ENCODE measurements at places on chromosomes 5 and 9.

GRCh38 chr9:75238311-75238976, 150.1 kb downstream of the OSTF1 start:
- DNase-seq = peak; percentile 8

GRCh38 chr5:126355940-126356339, 67.3 kb upstream of the GRAMD2B start:
- no peak for DNase-seq

- no peak for DNase-seq
Observed at GRCh38 chr9:129463477-129463876, 157.4 kb downstream of the C9orf50 start.

GRCh38 chr5:161925960-161926359, 78.0 kb downstream of the GABRA1 start:
- no peak for DNase-seq

- peak; percentile 67 for DNase-seq
Observed at GRCh38 chr9:89969156-89969675, 364.4 kb downstream of the GADD45G start.

DNA sequence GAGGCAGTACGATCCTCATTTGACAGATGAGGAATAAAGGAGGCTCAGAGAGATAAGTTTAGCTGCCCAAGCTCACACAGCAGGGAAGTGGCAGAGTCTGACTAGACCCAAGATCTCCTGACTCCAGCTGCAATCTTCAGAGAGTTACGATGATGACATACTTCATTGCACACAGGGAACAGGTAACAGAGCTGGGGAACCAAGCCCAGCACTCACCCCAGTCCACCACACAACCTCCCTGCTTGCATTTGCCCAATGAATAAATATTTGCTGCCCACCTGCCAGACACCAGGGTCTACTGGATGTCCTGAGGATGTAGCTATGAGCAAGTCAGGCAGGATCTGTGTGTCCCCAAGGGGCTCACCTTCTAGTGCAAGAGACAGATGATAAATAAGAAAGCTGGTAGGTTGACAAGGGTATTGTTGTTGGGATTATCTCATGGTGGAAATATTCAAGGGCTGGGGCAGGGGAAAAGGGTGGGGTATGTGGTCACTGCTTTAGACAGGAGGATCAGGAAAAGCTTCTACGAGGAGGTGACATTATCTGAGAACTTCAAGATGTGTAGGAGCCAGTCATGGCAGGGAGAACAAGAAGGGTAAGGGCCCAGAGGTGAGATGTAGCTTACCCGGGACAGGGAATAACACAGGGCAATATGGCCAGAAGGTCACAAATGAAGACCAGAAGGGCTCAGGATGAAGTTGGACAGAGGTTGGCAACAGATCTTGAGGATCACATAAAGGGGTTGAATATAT, 28.6 kb upstream of the CPEB4 start:
- DNase-seq = no peak

GRCh38 chr5:131628990-131629389, 6.0 kb downstream of the RAPGEF6 start:
- DNase-seq = no peak

- DNase-seq = peak; percentile 3
Observed at GRCh38 chr5:52915176-52915875, 73.8 kb upstream of the ITGA2 start.

GRCh38 chr9:132439153-132439552, 29.1 kb downstream of the CFAP77 start:
- no peak for DNase-seq

GRCh38 chr5:122880749-122881148, 35.3 kb downstream of the SNX24 start:
- no peak for DNase-seq

GRCh38 chr5:128228008-128228407, 144.4 kb downstream of the SLC12A2 start:
- DNase-seq = peak; percentile 46

DNA sequence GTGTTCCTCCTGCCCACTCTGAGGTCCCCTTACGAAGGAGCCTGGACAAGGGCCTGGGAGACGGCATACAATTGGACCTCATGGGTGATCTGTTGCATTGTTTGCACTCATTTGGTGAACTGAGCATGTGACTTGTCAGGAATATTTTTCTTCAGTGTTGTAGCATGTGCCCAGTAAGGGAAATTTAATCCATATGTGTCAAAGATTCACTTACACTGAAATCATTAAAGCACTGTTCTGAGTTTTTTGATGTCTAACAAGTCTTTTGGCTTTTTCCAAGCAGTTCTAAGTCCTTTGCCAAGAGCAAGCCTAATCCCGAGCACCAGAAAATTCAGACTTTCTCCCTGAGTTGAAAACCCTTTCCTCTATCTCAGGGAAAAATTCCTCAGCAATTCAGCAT, 61.6 kb upstream of the RPS23 start:
- no peak for DNase-seq

GRCh38 chr5:57532513-57533497, 50.2 kb upstream of the ACTBL2 start:
- DNase-seq = no peak

DNA sequence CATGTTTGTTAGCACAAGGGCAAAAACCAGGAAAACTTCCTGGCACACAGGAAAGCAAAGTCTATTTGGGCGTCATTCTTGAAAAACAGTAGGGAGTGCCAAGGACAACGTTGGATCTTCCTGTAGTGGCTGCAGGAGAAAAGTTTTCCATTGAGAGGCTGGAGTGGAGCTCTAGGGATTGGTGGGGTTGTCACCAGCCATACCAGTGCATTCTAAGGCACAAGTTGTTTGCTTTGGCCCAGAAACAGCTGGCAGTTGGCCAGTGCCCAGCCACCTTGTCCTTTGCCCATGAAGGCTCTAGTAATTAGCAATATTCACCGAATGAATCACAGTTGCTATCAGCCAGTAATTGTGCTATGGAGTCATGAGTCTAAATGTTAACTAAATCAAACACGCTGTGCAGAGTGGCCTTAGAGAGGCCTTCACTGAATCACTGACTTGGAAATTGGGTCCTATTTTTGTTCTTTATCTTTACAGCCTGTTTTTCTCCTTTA, 26.4 kb downstream of the TNFSF15 start:
- DNase-seq = no peak

DNA sequence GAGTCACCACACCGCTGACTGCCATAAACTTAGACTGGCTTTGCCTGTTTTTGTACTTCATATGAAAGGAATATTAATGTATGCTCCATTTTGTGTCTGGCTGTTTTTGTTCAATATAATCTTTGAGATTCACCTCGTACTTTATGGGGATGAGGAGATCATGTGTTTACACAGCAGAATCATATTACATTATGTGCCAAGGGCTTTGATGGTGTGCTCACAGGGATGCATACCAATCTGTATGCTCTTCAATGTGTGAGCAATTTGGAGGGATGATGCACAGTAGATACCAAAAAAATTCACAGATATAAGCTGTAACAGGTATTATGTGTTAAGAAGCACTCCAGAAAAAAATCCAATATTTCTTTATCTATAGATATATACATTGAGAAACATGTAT, 113.7 kb downstream of the GABRB2 start:
- DNase-seq = no peak
